ENCODE measurements at places on chromosomes 13 and 19.

DNA sequence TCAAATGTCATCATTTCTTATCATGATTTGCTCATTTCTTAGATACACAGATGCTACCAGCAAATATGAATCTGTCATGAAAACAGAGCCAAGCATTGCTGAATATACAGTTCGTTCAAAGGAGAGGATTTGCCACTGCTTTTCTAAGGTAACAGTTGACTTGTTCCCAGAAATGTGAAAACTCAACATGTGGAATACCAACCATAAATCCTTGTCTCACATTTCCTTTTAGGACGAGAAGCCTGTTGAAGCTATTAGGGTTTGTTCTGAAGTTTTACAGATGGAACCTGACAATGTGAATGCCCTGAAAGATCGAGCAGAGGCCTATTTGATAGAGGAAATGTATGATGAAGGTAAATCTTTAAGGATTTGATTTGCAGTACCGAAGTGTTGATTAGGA, 86.7 kb downstream of the DNAJC3 start:
- DNase-seq = no peak

GRCh38 chr19:51586103-51586728, 15.1 kb downstream of the ZNF175 start:
- no peak for DNase-seq

- DNase-seq = no peak
These were observed 36.2 kb downstream of the ERICH4 start for GRCh38 chr19:41478875-41479756.

DNA sequence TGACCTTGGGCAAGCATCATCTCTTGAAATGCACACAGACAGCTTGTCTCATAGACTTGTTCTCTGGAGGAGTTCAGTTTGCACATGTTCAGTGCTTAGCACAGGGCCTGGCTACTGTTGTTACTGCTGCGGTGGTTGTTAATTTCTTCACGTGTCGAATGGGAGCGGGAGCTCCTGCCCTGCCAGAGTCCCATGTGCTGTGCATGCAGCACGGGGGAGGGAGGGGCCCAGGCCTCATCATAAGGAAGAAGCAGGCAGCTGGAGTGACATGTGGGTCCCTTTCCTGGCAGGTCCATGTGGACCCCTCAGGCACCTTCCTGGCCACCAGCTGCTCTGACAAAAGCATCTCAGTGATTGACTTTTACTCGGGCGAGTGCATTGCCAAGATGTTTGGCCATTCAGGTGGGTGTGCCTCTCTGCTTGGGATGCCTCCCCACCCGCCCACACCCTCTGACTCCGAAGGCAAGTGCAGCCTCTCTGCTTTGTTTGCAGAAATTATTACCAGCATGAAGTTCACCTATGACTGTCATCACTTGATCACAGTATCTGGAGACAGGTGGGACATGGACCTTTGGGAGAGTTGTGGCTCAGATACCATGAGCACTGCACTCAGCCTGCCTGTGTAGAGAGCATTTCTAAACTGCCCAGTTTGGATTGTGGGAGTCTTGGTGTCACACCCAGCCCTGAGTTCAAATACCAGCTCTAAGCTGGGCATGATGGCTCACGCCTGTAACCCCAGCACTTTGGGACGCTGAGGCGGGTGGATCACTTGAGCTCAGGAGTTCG, 19.8 kb upstream of the OVOL3 start:
- DNase-seq = no peak

DNA sequence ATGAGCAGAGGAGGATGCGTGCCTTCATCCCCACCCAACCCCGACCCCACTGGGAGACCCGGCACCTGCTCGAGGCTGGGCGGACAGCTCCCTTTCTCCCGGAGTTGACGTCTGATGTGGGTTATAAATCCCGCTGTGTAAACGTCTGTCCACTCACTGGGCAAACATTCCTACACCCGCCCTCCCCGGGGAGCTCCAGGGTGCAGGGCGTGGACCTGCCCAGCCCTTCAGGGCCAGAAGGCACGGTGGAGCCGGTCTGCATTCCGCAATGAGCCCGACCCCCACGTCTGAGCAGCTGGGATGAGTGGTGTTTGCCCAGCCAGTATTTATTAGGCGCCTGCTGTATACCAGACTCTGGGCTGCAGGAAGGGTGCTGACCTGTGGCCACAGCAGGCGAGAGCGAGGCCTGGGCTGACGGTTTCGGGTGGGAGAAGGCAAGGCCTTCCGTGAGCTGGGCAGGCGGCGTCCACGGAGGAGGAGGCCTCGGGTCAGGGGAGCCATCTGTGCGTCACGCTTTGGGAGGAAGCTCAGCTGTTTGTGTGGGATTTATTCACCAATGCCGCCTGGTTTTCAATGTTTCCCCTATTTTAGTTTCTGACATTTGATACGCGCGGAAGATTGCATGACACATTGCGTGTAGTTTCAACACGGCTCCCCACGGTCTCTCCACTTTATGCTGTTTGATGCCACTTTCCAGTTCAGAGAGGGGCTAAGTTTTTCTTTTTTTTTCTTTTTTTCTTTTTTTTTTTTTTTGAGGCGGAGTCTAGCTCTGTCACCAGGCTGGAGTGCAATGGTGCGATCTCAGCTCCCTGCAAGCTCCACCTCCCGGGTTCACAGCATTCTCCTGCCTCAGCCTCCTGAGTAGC, 2.0 kb downstream of the MISP start:
- DNase-seq = no peak

- DNase-seq = no peak
These were observed 48.1 kb upstream of the FARP1 start for GRCh38 chr13:98094678-98095266.

- DNase-seq = peak; percentile 95
These were observed 17.7 kb downstream of the CCDC97 start for GRCh38 chr19:41327576-41328156.

DNA sequence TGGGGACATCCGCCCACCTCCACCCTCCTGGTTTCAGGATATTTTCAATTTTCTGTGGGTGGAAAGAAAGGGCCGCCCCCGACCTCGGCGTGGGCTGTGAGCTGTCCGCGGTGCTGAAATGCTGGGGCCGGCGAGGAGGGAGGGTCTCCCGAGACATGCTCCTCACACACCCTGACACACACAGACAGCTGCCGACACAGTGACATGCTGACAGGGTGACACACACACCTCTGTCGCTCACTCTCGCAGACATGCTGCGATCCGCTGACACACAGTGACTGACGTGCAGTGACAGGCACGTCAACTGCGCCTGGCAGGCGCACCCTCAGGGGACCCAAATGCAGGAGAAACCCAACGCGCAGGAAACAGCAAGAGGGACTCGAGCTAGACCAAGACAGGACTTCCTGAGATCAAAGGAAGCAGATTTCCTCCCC, 25.1 kb upstream of the MEIS3 start:
- DNase-seq = peak; percentile 78

GRCh38 chr19:38245826-38246498, 10.2 kb downstream of the PPP1R14A start:
- no peak for DNase-seq

GRCh38 chr19:29658221-29658991, 6.9 kb upstream of the PLEKHF1 start:
- DNase-seq = no peak

GRCh38 chr13:87535911-87536310, 135.3 kb upstream of the SLITRK5 start:
- DNase-seq = no peak

GRCh38 chr13:83816081-83816480, 66.2 kb downstream of the SLITRK1 start:
- no peak for DNase-seq

GRCh38 chr19:39497996-39498797, 550 bp upstream of the DLL3 start:
- DNase-seq = peak; percentile 67

GRCh38 chr13:46359714-46360113, 27.3 kb downstream of the RUBCNL start:
- DNase-seq = no peak

GRCh38 chr13:105462098-105462497, 1073.4 kb downstream of the EFNB2 start:
- no peak for DNase-seq

- DNase-seq = peak; percentile 80
These were observed 1.7 kb downstream of the MYO1F start for GRCh38 chr19:8575467-8575997.
